ENCODE measurements at places on chromosomes 4 and X. TPM values are rescaled to one million over a fixed set of nuclear protein-coding genes. Genes with fewer than 3 reads are reported as not detected.

- no peak overlapping the region for H3K4me3 ChIP-seq
- no peak overlapping the region for H3K27ac ChIP-seq
- no peak for DNase-seq
- no peaks in the 10 kb centered on the region for H3K27me3 ChIP-seq
- H3K4me1 ChIP-seq = no peaks in the 10 kb centered on the region
These were observed 80.9 kb downstream of the POLA1 start for GRCh38 chrX:24774650-24775049.

DNA sequence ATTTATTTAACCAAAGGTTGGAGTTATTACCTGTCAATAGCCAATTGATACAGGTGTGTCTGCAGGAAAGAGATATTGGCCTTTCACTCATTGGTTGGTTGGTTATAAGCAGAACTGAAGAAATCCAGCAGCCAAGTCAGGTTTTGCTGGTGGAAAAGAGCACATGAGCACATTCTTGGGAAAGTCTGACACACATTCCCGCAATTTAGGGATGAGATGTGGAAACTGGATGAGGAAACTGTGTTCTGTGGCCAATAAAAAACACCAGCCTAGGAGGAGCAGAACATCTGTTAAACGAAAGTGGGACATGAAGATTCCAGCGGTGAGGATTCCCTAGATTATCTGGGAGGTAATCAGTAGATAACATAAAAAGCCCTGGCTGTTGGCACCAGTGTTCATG lies 567.4 kb upstream of the CPEB2 start:
- H3K4me3 ChIP-seq = no peak overlapping the region
- no peaks in the 10 kb centered on the region for H3K4me1 ChIP-seq
- no peak overlapping the region for H3K27ac ChIP-seq
- no peaks in the 10 kb centered on the region for H3K36me3 ChIP-seq

DNA sequence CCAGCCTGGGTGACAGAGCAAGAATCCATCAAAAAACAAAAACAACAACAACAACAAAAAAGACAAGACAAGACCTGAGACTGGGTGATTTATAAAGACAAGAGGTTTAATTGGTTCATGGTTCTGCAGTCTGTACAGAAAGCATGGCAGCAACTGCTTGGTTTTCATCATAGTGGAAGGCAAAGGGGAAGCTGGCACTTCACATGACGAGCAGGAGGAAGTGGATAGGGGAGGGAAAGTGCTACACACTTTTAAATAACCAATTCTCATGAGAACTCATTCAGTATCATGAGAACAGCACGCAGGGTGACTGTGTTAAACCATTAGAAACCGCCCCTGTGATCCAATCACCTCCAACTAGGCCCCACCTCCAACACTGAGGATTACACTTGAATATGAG lies 28.4 kb upstream of the SLC10A7 start:
- H3K4me3 ChIP-seq = no peak overlapping the region
- no peak for DNase-seq
- H3K36me3 ChIP-seq = no peaks in the 10 kb centered on the region
- no peaks in the 10 kb centered on the region for H3K4me1 ChIP-seq

DNA sequence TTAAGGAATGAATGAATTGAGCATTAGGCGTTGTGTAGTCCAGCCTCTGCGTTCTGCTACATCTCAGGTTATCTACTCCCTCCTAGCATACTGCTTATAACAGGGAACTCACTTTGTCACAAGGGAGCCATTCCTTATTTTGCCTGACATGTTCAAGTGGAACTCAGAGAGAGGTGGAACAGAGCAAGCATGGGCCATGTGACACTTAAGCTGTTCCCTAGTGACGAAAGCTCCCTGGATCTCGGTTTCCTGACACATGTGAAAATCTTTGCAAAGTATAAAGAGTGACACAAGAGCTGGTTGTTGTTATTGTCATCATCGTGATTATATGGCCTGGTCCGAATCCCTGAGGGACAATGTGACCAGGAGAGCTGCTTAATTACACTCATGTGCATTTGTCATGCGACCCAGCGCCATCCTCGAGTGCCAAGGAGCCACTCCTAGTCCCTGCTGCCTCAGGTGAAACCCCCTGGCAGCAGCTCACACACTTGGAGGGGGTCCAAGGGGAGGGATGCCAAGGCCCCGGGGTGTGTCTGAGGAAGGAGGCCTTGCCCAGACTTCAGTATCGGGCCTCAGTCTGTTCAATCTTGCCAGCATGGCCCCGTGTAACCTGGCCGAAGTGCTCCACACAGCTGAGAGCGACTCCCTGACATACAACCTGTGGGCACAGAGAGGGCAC lies 98.5 kb upstream of the MAP3K15 start:
- no peak overlapping the region for H3K27ac ChIP-seq
- no peak for DNase-seq
- no peaks in the 10 kb centered on the region for H3K36me3 ChIP-seq
- no peaks in the 10 kb centered on the region for H3K4me1 ChIP-seq
- no peaks in the 10 kb centered on the region for H3K27me3 ChIP-seq
- no peak overlapping the region for H3K4me3 ChIP-seq

Gene AFP
- polyA plus RNA-seq = 0.52 TPM

Gene VCX
- polyA plus RNA-seq = not detected

GRCh38 chr4:7206385-7206784 lies 14.0 kb downstream of the SORCS2 start:
- H3K27ac ChIP-seq = peak overlapping the region; percentile 77
- peaks cover 28% of the 10 kb centered on the region for H3K4me1 ChIP-seq
- no peaks in the 10 kb centered on the region for H3K36me3 ChIP-seq
- no peaks in the 10 kb centered on the region for H3K27me3 ChIP-seq
- H3K4me3 ChIP-seq = no peak overlapping the region
- DNase-seq = peak; percentile 76

All from IMR-90 (cell line).